ENCODE measurements at places on chromosomes 3 and 15.

DNA sequence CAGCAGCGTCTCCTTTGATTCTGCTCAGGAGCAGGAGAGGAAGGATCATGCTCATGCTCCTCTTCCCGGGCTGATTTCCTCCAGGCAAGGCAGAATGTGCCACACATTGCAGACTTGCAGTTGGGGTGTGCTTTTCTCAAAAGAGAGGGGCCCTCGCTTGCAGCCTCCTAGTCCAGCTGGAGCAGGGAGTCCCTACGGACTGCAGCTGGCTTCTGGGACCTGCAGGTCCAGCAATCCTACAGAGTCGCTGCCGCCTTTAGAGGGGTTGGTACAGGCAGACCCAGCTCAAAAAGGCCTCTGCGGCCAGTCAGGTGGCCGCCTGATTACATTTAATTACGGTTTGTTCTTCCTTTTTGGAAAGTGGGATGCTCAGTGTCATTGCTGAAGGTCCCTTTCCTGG, 173.9 kb downstream of the NSMCE3 start:
- DNase-seq: no peak

DNA sequence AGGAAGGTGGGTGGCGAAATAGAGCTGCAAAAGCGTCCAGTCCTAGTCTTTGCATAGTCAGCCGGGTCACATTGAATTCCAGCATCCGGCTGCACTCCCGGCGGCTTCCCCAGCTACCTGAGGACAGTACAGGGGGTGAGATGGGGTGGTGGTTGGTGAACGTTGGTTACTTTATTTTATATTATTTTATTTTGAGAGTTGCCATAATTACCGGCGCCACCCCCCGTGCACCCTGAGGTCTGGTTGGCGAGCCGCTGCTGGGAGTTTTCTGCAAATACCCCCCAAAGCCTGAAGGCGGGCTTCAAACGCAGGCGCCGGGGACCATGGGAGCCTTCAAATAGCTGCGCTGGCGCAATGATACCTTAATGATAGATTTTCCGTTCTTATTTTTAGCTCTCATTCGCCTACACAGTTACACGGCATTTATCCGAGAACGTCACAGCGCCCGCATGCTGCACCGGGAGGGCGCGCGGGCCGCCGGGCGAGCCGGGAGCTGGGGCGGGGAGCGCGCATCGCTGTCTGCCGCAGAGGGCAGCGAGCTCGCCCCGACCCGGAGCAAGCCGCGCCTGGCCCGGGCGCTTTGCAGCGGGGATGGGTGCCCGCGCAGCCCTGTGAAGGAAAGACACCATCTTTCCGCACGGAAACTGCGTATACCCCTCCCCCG, 756 bp upstream of the RASGRF1 start:
- no peak for DNase-seq

- no peak for DNase-seq
Observed at GRCh38 chr15:65050270-65050669, 5.1 kb downstream of the SLC51B start.

DNA sequence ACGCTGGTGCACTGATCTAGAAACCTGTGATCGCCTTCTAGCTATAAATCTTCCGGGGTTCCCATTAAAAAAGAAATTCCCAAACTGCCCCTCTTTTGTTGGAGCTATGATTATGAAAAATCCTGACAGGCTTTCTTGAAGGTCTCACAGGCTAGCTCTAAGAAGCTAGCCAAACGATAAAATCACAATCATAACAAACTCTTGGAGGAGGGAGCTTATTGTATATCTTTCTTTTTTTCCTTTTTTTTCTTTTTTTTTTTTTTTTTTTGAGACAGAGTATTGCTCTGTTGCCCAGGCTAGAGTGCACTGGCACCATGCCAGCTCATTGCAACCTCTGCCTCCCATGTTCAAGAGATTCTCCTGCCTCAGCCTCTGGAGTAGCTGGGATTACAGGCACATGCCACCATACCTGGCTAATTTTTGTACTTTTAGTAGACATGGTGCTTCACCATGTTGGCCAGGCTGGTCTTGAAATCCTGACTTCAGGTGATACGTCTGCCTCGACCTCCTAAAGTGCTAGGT, 72.0 kb downstream of the MYO1E start:
- no peak for DNase-seq

GRCh38 chr15:64597477-64597822, 137.1 kb downstream of the ZNF609 start:
- no peak for DNase-seq

DNA sequence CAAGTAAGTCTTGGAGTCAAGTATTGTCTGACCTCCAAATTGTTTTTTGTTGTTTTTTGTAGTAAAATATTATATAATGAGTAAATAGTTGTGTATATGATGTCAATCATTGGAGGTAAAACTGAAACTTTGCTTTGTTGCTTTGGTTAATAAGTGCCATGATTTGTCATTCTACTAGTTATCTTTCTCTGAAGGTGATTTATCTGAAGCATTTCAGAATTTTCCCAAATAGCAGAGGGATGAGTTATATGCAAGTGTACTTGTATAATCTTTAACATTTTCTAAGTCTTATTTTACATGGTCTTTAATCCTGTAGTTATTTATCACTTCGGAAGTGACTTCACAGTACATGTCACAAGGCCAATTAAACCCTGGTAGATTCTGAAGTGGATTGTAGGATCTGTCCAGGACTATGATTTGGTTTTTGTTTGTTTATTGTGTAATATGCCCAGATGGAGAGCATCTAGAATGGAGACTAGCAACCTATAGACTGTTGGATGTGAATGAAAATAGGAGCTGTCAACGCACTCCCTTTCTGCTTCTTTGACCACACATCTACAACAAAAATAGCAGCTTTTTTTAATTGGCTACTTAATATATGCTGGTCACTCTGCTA, 93.1 kb upstream of the SAMMSON start:
- no peak for DNase-seq

GRCh38 chr3:183296944-183297343, 43.9 kb downstream of the B3GNT5 start:
- no peak for DNase-seq

Data from AML-193 (cell line).